ENCODE measurements at places on chromosomes 4 and X.

GRCh38 chrX:131305926-131306325 is 16.8 kb upstream of the IGSF1 start:
- no peak for DNase-seq

DNA sequence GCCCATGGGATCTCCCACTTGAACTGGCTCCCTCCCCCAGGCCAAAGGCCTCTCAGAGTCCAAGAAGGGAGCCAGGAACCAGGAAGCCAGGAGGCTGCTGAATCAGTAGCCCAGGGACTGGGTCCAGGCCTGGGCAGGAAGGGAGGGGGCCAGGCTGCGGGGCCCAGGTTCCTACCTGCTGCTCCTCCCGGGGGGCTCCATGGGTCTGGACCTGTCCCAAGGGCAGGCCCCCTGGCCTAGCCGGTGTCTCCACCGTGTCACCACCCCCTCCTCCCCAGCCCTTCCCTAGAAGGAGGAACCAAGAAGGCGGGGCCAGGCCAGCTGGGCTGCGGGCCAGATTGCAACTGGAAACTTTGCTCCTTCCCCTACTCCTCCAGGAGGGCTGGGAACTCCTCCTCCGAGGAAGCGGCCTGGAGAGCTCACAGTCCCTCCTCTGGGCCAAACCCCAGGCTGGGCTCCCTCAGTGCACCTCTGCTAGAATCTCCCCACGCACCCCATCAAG is at the start of gene IQSEC2:
Gene IQSEC2, minus strand, starts transcription at position 264 of the 502 bp plus-strand sequence.
- no peak for DNase-seq

DNA sequence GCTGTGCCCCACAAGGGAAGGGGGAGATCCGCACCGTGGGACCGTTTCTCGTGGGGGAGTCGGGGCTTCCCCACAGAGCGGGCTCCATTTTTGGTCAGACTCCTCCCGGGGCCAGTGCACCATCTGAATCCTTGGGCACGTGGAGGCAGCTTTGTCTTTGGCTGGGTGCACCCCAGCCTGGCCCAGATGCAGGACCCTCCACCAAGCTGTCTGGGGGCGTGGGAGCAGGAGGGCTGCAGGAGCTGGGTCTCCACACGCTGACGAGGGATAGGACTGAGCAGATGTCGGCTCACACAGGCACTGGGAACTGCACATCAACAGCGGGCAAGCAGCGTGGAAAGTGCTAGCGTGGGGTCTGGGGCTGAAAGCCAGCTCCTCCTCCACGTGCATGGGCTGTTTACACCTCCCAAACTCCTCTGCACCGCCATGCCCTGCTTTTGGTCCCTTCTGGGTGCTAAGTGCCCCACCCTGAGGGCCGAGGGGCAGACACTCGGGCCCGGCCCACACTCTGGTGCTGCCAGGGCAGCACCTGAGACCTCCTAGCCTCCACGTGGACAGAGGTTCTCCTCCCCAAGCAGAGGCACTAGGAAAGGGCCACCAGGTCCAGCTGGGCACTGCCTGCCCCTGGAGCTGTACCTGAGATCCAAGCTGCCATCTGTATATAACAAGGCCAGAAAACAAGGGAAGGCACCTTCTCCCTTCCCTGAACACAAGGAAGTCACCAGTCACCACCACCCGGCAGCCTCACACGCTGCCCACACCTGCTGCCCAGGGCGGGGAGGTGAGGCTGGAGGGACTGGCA is 13.8 kb downstream of the DGKQ start:
- DNase-seq = no peak

DNA sequence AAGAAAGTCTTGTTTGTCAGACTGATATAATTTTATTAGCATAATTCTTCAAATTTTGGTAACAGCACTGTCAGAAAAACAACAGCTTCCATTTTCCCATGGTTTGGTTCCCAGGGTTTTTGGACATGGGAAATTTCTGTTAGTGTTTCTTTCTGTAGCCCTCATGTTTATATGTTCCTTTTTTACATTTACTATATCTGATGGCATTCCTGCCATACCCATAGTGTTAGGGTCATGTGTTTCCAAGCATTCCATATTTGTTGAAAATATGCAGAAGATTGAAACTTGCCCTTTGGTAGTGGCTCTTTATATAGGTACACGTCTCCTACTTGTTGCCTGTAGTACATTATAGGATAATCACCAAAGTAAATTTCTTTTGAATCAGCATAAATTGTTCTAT is 65.8 kb downstream of the PDLIM5 start:
- no peak for DNase-seq

DNA sequence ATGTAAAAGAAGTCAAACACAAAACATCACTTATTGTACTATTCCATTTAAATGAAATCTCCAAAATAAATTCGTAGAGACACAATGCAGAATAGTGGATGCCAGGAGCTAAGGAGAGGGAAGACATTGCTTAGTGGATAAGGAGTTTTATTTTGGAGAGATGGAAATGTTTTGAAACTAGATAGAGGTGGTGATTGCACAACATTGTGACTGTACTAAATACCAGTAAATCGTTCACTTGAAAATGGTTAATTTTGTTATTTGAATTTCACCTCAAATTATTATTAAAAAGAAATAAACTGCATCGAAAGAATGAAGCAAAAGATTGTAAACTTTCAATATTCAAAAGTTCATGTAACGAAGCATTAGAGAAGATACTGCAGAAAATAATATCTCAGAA is 9.7 kb upstream of the ACSL4 start:
- DNase-seq = no peak

GRCh38 chr4:133513901-133514300 is 364.8 kb downstream of the PCDH10 start:
- DNase-seq = no peak

DNA sequence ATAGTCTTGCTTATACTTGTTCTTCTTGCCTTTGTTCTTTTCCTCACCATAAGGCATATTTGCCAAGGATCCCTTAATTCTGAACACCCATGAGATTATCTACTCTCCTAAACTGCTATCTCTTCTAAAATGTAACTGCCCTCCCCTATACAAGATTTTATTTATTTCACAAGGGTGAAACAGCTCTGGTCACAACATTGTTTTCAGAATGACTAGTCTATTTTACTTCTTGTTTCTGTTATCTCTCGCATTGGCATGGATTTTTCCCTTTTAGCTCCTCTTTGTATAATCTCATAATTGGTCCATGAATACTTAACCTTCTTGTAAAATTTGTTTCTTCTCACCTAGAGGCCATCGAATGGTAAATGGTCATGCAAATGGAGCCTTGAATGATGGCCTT is 17.2 kb upstream of the COL25A1 start:
- no peak for DNase-seq

DNA sequence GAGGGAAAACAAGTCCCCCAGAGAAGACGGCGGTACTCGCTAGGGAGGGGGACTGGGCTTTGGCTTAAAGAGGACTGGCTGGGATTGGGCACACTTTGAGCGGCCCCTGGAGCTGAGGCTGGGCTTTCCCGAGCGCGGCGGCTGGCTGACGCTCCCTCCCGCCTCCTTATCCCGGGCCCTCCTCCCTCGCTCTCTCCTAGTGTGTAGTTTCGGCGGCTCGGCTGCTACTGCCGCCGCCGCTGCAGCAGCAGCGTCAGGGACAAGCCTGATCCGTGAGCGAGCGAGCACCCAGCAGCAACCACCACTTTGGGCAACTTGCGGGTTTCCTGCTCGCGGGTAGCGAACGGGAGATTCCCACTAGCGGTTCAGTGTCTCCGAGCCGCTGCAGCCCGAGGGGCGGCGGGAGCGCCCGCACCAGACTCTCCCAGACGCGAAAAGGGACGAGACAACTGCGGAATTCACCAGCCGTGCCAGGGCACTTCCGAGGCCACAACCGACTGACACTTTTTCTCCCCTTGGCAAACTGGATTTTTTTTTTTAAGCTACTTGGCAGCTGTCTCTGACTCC is 632 bp upstream of the PCDH7 start:
- no peak for DNase-seq

DNA sequence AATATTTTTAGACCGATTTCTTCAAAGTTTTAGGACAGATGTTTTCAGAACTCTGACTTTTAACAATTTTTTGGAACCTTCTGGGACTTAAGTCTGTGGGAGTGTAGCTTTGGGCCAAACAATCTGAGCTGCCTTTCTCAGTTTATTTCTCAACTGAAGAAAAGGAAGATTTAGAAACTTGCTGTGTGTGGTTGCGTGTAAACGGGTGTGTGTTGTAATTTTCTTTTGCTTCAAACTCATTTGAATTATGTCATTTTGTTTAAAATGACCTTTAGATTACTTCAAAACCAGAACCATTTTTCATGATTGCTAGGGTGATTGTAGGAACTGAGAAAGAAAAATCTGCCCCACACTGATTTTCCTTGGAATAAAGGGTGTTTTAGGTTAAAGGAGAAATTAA is 577.7 kb upstream of the GALNTL6 start:
- no peak for DNase-seq

DNA sequence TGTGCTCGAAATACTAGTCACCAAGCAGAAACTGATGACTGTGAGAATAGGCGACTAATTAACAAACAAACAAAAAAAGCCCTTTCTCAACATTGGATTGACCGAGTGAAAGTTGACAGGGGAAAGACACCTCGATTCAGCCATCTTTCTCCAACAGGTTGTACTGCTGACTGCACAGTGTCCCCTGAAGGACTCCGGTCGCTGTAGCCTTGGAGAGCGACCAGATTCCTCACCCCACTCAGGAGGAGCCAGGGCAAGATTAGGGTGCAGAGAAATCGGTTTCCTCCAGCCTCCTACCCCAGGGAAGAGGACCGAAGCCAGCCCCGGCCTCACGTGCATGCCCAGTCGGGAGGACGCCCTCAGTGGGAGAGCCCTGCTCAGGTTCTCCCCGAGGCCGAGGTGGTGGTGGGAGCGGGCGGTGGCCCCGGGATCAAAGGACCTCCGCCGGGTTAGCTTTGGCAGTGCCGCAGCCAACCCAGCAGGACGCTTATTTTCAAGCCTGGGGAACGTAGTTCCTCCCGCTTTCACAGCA is 1.1 kb upstream of the RAP1GDS1 start:
- DNase-seq = no peak

DNA sequence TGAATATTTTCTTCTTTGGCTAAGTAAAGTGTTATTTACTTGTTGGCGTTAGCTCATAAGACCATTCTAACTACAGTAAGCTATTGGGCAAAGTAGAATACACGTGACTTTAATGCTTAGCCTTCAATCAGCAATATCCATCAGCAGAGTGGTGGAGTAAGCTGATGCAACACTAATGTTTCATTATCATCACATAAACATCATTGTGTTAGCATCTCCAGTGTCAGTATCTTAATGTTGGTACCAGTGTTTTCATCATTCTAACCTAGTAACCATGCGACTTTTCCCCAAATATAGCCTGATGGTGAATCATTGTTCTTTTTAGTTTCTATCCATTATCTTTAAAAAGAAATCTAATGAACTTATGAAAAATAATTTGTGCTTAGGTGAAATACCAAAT is 48.5 kb downstream of the APOOL start:
- DNase-seq = no peak

DNA sequence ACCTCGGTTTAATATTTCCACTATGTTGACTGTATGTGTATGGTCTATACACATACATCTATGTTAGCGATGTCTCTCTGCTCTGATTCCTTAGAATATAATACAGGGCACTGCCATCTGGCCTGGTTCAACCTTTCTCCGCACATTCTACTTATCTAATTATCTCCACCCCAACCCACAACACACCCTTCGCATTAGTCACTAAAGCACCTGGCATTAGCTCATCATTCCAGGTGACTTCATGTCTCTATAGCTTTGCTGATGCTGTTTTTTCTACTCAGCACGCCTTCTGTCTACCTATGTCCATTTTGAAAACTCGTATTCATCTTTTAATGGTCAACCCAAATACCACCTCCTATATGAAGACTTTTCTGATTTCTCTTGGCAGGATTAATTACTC is 425.2 kb upstream of the RASGEF1B start:
- DNase-seq = no peak

GRCh38 chr4:128776794-128777216 is 32.7 kb upstream of the JADE1 start:
- no peak for DNase-seq

Data from stimulated activated CD4-positive, alpha-beta T cell treated with anti-CD3 and anti-CD28 coated beads, Interleukin-1b, Interleukin-23, amount 100 ng/mL, for 1 hour (primary cell).